ENCODE measurements at places on chromosomes 4 and X.

DNA sequence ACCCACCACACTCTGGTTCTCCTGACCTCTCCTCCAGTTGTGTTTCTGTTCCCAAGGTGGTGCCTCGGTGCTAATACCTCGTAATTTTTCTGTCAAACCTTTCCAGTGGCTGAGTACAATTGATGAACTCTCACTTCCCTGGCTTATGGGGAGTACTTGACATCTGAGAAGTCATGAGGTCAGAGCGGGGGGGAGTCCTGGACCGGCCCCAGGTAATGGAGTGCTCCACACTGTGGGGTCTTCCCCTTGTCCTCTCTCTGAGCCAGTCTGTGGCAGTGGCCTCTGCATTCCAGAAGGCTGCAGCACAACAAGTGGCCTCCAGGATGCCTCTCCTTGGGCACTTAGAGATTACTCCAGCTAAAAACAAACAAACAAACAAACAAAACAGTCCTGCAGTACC, 122.5 kb upstream of the TRIM2 start:
- no peak for DNase-seq

- no peak for DNase-seq
Measured at GRCh38 chr4:95232358-95233156, 316.2 kb downstream of the UNC5C start.

DNA sequence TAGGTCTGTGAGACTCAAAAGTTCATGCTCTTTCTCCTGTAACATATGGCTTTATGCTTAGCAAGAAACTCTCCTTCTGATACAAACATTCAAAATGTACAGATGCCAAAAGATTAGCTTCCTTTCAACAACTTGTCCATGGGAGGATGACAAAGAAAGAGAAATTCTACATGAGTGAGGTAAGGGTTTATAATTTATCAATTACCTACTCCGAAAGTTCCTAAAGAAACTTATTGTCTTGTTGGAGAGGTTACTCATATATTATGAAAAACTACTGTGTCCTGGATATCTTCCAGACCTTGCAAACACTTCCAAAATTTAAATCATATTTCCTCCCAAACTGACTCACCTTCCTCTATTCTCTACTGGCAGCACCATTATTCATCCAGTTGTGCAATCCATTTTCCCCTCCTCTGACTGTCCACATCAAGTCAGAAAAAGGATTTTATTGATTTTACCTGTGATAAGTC, 65.1 kb downstream of the ENPEP start:
- no peak for DNase-seq

DNA sequence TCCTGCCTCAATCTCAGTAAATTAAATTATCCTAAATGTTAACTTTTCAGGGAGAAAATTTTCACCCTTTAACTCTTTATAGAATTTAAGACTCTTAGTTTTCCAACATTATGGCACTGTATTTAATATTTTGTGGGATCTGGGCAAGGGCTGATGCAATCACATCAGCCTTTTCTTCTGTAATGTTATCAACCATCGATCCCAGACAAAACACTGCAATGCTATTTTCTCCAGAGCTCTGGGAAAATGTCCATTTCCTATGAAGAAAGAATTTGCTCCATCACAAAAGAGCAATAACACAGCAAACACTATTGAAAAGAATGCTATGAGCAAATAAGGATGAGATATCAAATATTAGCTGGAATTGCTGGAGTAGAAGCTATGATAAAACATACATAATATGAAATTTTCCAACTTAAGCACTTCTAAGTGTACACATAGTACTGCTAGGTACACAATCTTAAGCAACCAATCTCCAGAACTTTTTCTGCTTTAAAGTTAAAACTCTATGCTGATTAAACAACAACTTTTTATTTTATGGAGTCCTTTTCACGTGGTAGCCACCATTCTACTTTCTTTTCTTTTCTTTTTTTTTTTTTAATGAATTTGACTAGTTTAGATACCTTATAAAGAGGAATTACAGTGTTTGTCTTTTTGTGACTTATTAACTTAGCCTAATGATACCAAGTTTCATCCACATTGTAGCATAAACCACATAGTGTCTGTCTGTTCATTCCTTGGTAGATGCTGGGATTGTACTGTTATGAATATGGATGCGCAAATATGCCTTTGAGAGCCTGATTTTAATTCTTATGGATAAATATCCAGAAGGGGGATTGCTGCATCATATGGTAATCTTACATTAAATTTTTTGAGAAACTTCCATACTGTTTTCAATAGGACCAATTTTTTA, 43.6 kb downstream of the UGT2A3 start:
- no peak for DNase-seq

DNA sequence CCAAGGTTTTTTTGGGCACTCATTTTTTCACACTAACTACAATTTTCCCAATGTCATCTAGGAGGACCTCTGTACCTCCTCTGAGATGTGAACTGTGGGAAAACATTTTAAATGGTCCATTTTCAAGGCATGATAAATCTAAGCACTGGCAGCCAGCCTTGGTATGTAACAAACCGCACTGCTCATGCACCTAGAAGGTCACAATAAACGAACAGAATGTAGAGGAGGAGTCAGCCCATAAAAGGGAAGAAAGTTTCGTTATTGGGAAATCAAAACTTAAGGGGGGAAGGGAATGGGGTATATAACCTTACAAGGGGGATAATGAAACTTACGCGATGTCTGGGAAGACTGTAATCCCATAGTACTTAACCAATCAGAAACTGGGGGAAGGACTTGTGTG, 16.4 kb downstream of the COX18 start:
- DNase-seq = no peak

GRCh38 chr4:173490256-173490655, 39.8 kb downstream of the HAND2 start:
- no peak for DNase-seq

DNA sequence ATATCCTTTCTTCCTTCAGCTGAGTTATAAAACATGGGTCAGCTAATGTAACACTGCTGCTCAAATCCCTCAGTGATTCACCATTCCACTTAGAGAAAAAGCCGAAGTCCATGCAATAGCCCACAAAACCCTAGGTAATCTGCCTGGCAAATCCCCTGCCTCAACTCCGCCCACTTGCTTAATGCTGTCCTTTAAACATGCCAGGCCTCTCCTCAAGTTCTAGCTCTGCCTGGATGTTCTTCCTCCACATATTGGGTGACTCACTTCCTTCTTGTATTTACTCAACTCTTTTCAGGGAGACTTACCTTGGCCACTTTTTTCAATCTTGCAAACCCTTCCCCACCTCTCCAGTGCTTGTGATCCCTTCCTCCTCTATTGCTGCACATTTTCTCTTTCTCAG, 89.8 kb downstream of the EMCN start:
- DNase-seq = no peak

GRCh38 chr4:154439224-154439623, 52.4 kb downstream of the DCHS2 start:
- DNase-seq = no peak

DNA sequence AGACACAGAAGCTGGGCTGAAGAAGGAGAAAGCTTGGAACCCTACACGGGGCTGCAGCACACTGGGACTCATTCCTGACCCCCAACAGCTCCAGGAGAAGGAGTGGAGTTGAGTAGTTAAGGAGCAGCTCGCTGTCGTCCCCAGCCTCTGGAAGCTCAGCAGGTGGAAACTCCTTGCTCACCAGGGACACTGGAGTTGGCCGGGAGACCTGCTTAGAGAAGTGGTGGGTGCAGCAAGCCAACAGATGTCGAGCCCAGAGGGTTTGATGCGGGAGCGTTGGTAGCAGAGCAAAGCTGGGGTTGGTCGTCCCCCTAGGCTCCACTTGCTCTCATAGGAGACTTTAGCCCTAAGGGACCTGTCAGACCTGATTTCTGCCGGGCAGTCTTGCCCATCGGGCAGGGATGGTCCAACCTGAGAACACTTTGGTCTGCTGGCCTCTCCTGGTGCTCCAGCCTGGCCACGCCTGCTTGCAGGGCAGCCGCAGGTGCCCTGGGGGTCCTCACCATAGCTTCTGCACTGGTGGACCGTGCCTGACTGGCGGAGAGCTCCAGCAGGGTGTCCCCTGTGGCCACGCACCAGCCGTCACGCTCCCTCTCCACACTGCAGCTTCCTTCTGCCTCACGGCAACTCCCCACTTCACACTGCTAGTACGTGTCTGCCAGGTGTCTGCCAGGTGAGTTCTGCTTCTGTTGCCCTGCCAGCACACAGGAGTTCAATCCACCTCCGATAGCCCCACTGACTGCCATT, 353.7 kb downstream of the GASK1B start:
- DNase-seq = peak; percentile 76

- peak; percentile 48 for DNase-seq
Measured at GRCh38 chr4:152534541-152535359, 1.1 kb downstream of the FBXW7 start.

- no peak for DNase-seq
Measured at GRCh38 chrX:49082271-49082871, 2.7 kb upstream of the WDR45 start.

DNA sequence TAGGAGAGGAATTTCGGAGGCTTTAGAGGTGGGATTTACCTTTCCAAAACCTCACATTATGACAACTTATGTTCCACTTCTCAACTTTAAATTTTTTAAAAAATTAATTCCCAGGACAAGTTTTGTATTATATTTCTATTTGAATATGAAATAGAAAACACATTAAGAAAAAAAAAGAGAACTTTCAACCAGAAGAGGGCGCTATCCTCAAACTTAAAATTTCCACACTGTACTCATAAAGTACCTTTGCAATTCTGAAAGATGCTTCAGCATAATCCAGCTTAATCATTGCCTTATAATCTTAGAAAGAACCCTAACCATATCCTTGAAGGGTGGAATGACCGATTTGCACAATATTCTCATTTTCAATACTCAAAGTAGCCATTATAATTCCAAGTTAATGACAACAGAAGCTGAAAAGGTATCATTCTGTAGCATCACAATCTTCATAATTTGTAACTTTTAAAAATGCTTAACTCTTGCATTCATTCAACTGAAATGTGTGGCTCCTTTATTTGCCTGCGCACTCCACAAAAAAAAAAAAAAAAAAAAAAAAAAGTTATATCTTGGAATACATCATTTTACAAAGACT, 158.0 kb downstream of the KCNIP4 start:
- no peak for DNase-seq

DNA sequence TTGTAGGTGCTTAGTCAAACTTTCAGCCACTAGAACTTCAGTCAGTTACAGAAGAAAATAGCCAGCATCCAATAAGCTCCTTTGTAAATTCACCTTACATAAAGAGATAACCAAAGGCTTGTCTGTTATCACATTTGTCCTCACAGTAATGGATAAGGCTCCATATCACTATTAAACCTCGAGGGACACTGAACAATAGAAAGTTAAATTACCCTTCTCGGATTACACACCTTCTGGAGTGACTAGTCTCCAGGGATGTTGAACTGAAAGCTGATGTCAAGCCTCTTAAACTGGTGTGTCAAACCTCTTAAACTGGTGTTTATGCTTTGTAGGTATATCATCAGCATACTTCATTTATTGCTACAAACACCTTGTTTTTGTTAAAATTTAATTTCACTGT, 639.0 kb downstream of the CENPC start:
- peak; percentile 94 for DNase-seq

- DNase-seq = no peak
Measured at GRCh38 chrX:24760363-24761000, 66.8 kb downstream of the POLA1 start.

DNA sequence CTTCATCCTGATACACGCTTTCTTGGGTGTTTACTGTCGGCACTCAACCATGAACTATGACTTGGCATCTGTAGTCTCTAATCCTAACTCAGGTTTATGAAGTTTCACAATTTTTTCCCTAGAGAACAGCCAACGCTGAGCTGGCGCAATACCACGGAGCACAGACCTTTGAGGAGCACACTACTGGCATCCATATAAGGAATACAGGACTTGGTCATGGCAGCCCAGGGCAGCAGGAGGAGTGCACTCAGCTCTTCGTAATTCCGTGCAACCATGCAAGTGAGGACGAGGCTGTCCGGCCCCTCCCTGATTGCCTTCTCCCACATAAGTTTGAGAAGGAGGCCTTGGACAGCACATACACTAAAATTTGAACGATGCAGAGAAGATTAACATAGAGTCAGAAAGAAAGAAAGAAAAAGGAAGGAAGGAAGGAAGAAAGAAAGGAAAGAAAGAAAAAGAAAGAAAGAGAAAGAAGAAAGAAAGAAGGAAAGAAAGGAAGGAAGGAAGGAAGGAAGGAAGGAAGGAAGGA, 41.0 kb upstream of the PDLIM5 start:
- peak; percentile 8 for DNase-seq

GRCh38 chrX:34578237-34578636, 78.8 kb downstream of the TMEM47 start:
- peak; percentile 0 for DNase-seq

GRCh38 chrX:150014525-150014924, 76.2 kb upstream of the EOLA2 start:
- no peak for DNase-seq

GRCh38 chrX:24229976-24230375, 80.4 kb downstream of the ZFX start:
- no peak for DNase-seq

DNA sequence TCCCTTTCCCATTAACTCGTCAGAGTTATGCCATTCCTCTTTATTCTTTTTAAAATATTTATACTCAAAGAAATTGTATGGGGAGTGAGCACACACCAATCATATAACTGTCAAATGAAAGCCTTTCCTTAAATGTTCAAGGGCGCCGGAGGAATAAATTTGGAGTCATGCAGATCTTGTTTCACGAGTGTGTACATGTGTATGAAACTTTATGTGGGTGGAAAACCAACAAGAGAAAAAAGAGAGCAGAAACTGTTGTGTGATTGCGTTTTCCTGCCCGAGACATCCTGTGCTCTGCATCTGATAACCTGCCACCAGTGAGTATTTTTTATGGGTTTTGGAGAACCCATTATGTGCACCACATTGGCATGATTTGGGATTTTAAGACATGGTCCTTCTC, 88.3 kb downstream of the FHDC1 start:
- DNase-seq = no peak

GRCh38 chrX:29281078-29281742, 694.0 kb downstream of the IL1RAPL1 start:
- no peak for DNase-seq

- DNase-seq = no peak
Measured at GRCh38 chr4:149296084-149296483, 519.6 kb downstream of the IQCM start.

- no peak for DNase-seq
Measured at GRCh38 chrX:30610026-30610425, 32.5 kb upstream of the TASL start.

- peak; percentile 54 for DNase-seq
Measured at GRCh38 chrX:68440940-68441339, 7.6 kb upstream of the OPHN1 start.

DNA sequence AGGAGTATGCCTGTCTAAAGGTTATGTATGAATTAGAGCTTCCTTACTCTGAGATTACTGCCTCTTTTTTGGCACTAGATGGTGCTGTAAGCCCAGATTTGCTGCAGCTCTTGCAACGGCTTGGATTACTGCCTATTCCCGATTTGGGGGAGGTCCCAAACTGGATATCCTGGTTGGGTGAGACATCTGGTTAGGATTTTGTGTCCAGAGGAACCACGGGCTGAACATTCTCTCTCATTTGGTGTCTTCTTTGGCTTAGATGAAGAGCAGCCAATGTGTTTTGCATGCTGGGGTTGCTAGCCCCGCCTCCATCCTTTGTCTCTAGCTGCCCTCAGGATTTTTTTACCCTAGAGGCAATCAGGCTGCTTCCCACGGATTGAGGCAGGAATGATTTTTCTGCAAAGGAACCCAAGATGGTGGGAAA, 31.9 kb downstream of the F8A1 start:
- peak; percentile 83 for DNase-seq

All from NCI-H2171 treated with DMSO at 0.1 percent for 48 hours (cell line).